ENCODE measurements at places on chromosomes 7 and 10.
A peak's percentile ranks its signal among the peaks of the same experiment; 100 is the strongest.

- no peak for DNase-seq
These were observed 115.3 kb downstream of the PLPP4 start for GRCh38 chr10:120572307-120572706.

DNA sequence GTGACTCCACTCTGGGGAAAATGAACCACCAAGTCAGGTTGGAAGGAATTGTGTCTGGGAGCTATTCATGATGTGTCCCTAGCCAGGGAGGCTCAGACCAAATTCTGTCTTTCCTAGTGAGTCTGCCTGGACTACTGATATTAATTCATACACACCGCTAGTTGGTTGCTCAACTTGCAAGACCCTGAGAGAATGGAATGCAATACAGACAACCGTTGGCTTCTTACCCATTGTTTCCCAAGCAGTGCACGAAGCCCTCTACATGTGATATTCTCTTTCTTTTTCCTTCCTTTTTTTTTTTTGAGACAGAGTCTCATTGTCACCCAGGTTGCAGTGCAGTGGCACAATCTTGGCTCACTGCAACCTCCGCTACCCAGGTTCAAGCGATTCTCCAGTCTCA is 19.4 kb upstream of the SRGN start:
- DNase-seq: no peak

DNA sequence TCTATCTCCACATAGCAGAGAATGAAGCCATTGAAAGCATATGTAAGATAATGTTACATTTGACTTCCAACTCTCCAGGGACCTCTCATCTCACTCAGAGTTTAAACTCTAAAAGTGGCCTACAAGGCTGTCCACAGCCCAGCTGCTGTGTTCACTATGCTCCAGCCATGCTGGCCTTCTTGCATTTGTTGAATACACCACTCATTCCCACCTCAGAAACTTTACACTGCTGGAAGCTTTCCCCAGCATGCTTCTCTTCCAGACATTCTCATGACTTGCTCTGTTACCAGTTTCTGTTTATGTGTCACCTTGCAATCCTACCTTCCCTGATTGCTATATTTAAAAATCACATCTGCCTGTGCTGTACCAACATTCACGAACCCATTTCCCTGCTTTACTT is 167.2 kb downstream of the WNT2 start:
- no peak for DNase-seq

DNA sequence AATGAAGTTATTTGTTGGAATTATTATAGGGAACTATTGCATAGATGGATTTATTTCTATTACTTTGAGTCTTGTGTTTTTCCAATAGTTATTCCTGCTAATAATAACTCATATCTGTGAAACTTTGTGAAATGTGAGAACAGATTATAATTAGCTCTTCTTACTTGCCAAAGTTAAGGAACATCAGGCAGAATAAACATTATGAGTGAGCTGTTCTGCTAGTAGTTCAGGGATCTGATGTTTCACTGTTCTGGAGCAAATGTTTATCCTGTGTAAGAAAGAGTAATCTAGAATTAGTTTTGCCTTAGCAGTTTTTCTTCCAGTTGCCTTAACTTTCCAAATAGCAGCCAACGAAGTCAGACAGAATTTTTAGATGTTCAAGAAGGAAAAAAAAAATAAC is 245.2 kb upstream of the PLXDC2 start:
- DNase-seq: no peak

DNA sequence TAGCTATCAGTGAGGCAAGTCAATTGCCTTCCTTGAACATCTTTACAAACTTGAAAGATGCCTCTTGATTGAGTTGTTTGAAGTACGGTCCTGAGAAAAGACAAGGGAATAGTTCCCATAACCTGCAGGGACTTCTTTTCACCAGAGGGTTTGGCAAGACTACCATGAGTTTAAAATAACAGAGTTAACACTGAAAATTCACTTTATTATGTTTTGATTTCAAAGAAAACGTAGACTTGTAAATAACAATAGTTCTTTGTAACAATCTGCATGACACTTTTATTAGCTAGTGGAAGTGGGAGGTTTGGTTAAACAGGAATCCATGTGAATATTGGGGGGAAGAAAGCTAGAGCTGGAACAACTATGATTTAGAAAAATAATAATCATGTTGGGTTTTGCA is 49.5 kb downstream of the WNT2 start:
- no peak for DNase-seq

DNA sequence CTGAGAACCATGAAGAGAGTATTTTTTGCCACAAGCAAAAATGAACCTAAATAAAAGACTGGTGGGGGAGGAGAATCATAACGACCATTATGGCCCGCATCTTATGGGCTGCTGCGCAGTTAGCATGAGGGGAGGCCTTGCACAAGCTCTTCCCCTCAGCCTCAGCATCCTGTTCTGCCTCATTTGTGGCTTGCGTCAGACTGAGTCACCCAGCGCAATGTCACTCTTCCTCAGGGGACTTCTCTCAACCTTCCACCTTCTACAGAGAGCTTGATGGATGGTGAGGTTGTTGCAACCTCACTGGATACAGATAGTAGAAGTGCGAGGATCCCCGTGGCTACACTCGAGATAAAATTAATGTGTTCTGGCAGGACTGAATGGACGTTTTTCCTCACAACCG is 16.8 kb upstream of the GPR15LG start:
- peak; percentile 45 for DNase-seq

DNA sequence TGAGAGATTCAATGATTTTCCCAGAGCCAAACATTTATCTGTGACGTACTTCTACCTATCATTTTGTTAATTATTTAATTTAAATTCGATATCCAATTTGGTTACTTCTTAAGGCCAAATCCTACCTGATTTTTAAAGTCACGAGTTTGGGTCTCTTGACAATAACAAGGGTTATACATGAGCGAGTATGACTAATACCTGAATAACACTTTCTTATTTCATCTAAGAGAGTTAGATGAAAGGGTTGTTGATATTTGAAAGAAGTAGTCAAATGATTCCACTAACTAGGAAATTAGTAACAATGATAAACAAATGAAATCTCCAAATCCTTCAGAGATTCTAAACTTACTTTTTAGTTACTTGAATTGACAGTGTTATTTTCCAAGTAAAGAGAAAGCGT is 1086.9 kb downstream of the XPNPEP1 start:
- no peak for DNase-seq

- no peak for DNase-seq
These were observed 1.6 kb downstream of the GTF2IRD1 start for GRCh38 chr7:74455291-74455804.

GRCh38 chr10:6095810-6096570 is 7.2 kb downstream of the RBM17 start:
- no peak for DNase-seq

DNA sequence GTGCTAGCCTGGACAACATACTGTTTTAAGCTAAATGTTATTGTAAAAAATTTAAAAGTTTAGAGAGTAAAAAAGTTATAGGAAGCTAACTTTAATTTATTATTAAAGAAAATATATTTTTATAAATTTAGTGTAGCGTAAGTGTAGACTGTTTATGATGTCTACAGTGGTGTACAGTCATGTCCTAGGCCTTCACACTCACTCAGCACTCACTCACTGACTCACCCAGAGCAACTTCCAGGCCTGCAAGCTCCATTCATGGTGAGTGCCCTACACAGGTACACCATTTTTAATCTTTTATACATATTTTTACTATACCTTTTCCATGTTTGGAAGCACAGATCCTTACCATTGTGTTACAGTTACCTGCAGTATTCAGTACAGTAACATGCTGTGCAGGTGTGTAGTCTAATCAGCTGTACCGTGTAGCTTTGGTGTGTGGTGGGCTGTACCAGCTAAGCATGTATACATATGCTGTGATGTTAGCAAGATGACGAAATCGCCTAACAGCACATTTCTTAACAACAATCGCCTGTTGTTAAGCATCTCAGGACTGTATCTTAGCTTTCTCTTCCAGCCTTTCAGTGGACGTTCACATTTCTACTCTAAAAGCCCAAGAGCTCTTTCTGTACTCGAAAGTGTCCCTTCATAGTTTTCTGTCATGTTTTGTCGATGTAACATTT is 12.5 kb downstream of the RNF32 start:
- DNase-seq: no peak

Measured in CD4-positive, alpha-beta T cell treated with Interleukin-21 for 1 hour (primary cell).